Stimulated activated CD8-positive, alpha-beta memory T cell treated with anti-CD3 and anti-CD28 coated beads, Interleukin-7, amount 100 ng/mL, for 1 hour (primary cell): ENCODE measurements at places on chromosomes 12 and 14.

DNA sequence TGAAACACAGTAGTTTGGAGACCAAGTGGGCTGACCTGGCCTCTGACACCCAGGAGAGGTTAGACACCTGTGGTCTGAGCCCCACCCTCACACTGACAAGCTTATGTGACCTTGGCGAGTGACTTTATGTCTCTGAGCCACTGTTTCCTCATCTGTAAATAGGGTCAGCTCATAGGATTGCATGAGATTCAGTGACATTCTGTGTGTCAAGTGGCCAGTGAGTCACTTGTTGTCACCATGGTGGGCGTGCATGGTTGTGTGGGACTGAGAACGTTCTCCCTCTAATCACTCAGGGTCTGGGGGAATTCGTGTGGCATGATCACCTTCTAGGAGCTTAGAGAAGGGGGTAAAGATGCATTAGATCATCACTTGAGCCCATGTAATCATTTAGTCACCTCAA is 146.4 kb downstream of the PHETA1 start:
- no peak for DNase-seq

DNA sequence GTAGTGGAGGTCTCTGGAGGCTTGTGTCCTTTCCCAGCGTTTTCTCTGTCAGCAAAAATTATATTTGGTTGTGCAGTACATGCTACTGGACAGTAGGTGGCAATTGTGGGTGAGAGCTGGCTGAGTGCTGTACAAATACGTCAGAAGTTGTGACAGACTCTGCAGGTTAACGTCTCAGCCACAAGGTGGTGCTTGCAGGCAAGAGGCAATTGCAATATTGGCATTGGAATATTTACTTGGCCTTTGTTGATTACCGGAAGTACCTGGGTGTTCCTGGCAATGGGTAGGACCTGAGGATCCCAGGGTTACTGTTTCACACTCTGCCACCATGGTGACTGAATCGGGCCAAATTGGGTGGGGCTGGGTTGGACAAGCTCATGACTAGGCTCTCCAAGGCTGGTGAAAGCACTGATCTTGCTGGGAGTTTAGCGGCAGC is 333.9 kb upstream of the LMO3 start:
- DNase-seq: no peak

GRCh38 chr14:75224561-75224960 is 48.1 kb upstream of the TMED10 start:
- no peak for DNase-seq

DNA sequence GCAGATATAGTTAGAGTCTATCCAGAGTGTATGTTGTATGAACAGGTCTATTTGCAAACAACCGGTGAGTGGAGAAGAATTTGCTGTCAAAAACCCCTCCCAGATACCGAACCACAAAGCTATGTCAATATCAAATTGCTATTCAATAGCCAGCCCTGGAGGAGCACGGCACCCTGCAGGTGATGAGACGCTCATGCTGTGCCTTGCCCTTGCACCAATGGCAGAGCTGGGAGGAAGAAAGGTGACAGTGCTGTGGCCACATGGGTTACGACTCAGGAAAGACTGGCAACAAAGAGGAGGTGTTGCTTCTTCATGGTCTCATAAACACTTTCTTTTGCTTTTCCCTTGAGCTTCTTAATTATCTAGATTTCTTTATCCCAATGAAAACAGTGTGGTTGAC is 55.7 kb downstream of the PAX9 start:
- DNase-seq: no peak
